NCI-H1694 (cell line): ENCODE measurements at places on chromosomes 13 and 19.

- DNase-seq = no peak
Observed at GRCh38 chr19:50894478-50895356, 16.5 kb downstream of the KLK4 start.

DNA sequence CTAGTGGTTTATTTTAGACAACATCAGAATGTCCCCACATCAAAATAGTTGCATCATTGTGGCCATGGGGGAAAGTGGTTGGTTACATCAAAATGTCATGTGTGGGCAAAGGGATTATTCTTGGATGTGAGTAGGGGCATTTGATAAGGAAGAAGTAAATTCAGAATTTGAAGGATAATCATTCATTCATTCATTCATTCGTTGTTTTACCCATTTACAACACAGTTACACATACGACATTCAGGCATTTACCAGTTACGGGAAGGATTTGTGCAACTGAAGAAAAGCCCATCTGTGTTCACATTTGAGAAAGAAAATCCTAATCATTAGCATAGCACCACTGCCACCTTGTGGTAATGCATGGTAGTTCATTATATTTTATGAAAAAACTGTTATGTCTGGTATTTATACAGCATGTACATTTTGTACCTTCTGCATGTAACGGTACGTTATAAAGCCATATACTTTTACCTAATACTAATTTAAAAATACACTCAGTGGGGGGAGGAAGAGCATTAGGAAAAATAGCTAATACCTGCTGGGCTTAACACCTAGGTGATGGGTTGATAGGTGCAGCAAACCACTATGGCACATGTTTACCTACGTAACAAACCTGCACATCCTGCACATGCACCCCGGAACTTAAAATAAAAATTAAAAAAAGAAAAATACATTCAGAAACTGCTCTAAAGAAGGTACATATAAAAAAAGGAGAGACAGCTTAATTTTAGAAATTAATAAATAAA lies 62.1 kb downstream of the DGKH start:
- peak; percentile 81 for DNase-seq

- no peak for DNase-seq
Observed at GRCh38 chr19:51694318-51695085, 1.4 kb downstream of the SPACA6 start.

- DNase-seq = peak; percentile 53
Observed at GRCh38 chr13:44050450-44051063, 170.9 kb downstream of the LACC1 start.

GRCh38 chr13:77150651-77151050 lies 123.7 kb upstream of the FBXL3 start:
- no peak for DNase-seq

DNA sequence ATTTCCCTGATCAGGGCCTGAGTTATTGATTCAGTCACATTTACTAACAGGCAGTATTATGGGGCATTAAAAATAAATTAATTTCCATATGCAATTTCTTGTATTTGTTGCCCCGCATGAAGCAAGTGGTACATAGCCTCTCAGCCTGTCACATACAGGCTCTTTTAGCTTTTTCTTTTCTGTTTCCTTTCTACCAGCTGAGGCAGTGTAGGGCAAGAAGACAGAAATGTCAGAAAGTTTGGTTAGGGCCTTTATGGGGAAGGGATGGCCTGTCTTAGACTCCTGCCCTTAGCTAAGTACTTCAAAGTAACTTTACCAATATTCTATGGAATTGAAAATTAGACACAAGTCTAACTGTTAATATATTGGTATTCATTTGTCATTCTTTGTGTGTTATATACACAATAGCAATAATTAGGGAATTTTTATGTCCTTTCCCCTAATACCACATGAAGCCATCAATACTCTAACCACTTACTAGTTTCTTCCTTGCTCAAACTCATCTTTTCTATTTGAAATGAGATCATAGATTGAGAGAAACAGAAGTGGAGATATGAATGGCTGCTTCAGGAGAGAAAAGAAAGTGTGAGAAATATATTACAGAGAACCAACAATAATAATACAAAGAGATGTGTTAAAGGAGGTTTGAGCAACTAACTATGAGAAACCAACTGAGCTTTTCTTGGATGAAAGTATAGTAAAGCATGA lies 669.6 kb downstream of the PCDH17 start:
- no peak for DNase-seq

GRCh38 chr13:73664851-73665250 lies 469.4 kb downstream of the KLF12 start:
- DNase-seq = no peak

DNA sequence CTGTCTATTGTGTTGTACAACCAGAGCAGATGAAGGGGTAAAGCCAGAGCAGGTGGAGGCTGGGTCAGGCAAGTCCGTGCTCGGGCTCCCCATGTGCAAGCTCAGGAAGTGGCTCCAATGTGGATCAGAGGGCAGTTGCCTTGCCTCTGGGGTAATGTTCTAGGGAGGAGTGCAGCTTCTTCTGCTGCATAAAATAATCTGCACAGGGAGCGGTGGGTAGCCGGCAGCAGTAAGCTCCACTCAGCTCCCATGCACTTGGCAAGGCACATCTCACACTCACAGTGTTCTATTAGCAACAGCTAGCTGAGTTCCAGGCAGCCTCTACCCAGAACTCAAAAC lies 565.3 kb upstream of the SLITRK1 start:
- no peak for DNase-seq

- no peak for DNase-seq
Observed at GRCh38 chr13:27504868-27505194, 54.5 kb upstream of the MTIF3 start.

DNA sequence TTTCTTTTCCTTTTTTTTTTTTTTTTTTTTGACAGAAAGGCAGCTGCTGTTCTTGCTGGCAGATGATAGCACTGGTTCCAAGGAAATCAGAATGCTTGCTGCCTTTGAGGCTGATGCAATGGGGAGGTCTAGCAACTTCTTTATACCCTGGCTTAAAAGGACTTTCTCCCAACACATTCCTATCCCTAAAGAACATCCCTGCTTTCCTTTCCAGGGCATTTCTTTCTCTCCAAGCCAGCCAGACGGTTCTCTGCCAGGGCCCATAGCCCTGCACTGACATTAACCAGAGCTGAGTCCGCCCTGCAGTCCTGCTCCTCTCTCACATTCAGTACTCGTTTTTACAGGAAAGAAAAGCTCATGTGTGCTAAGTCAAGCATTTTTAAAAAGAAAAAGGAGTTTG lies 133.9 kb upstream of the WASF3 start:
- no peak for DNase-seq

DNA sequence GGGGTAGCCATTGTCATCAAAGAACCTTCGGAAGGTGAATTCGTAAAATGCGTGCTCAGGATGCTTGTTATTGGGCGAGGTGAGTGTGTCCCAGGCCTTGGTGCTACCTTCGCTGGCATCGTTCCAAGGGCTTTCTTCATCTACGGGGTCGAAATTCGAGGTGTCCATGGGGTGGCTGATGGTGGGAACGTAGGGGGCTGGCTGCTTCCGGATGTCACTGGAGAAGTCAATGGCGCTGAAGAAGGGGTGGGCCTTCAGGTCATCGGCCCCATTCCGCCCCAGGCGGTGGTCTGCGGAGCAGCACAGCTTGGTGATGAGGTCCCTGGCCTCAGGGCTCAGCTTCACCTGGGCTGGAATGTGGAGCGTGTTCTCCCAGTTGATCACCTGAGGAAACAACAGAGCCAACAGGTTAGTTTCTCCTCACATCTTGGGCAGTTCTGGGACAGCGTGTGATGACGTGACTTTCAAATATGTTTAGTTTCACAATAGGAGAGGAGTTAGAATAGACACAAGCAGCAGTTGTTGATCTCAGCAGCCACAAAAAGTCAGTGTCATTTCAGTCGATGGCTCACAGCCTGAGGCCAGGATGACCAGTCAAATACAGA lies 72.5 kb upstream of the XPO4 start:
- no peak for DNase-seq

DNA sequence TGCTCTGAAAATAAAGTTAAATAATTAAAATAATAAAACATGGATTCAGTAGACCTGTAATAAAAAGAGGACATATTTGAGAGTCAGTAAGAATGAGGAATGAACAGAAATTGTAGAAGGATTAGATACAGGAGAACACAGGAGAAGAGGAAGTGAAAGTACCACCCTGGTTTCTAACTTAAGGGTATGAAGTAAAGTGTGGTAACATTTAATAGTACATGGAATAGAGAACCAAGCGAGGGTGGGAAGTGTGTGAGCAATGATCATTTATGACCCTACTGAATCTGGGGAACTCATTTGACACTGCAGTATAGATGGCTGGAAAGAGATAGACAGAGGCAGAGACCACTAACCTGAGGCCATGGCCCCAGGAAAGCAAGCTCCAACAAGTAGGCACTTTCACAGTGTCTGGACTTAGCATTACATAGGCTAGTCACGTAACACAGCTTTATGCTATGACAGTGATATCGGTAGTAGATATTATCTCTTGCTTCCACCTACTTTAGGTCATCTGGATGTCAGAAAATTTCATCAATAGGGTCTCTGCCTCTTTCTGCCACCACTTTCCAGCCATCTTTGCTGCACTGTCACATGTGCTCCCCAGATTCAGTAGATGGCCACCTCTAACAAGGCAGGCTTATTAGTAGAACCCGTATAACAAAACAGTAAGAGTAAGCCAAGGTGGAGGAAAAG lies 633.9 kb upstream of the MIR17HG start:
- DNase-seq = no peak

DNA sequence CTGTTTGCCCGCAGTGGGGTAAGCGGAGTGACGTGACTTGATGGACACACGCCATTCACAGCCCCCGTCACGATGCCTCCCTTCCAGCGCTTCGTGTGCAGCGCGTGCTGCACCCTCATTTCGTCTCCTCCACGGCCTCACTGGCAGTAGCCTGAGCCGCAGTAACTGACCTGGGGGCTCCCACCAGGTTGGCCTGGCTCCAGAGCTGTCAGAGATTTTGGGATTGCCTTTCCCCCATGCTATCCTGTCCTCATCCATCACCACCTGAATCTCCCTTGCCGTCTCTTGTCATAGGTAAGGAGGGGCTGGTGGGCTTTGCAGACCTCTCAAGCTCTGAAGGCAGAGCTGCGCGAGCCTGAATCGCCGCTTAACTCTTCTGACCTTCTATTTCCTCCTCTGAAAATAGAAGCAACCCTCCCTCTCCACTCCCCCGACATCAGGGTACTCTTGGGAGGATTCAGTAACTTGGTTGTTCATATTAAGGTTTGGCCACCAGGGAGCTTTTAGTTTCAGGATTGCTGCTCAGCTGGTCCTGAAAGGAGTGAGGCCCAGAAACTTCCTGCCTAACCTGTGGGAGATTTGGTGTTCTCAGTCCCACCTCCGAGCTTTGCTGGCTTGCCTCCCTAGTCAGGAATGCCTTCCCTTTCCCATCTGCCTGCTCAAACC lies 27.9 kb downstream of the SIGLEC5 start:
- no peak for DNase-seq

GRCh38 chr13:80265348-80265747 lies 75.6 kb downstream of the SPRY2 start:
- DNase-seq = no peak

- DNase-seq = no peak
Observed at GRCh38 chr19:6228551-6229215, 51.1 kb downstream of the MLLT1 start.

GRCh38 chr19:53980539-53981375 lies 10.7 kb upstream of the CACNG6 start:
- no peak for DNase-seq
